Omental fat pad (tissue), 4 donors: ENCODE measurements at places on chromosomes 12 and 14.

DNA sequence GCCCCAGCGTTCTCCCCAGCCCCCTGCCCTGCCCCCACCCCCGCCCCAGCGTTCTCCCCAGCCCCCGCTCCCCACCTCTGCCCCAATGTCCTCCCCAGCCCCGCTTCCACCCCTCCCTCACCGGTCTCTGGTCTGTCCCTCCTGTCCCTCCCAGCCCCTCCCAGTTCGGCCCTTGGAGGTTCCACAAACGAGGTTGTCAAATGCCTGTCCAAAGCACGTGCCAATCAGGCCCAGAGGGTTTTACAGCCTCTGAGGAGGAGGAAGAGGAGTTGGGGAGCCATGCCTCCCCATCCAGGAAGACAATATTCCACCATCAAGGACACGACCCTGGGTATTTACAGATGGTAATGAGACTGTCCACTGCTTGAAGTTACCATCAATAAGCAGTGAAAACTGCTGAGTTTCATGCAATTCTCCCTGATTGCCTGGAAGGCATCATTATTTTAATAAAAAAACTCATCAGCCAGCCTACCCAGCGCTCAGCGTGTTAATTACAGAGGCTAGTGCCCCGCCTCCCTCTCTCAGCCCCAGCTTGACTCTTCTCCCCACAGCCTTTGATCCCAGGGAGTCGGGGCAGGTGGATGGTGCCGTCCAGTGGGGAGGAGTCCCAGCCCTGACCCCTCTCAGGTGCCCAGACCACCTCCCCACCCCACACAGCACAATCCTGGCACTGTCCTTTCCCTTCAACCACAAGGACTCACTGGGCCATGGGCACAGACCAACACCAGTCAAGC lies 30.6 kb upstream of the C14orf180 start:
- no peak for DNase-seq

- DNase-seq, result no peak
Observed at GRCh38 chr14:52879958-52880357, 70.9 kb downstream of the FERMT2 start.

DNA sequence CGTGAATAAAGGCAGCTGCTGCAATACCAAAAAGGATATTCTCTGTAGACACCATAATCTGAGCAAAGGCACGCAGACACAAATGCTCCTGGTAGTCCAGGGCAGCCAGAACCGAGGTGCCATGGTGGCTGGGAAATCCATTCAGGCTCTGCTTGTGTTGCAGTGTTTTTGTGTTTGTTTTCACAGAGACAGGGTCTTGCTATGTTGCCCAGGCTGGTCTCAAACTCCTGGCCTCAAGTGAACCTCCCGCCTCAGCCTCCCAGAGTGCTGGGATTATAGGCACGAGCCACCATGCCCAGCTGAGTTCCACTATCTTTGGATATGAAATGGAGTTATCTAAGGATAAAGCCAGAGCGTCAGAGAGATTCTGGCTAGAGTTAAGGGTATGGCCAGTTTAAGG lies 39.8 kb downstream of the DCAF4 start:
- no peak for DNase-seq

GRCh38 chr12:120116441-120116791 lies at the start of gene RAB35:
Gene RAB35 (minus strand): TSS chr12:120116753. CDS start chr12:120116650, 103 bp downstream.
- DNase-seq, result no peak

DNA sequence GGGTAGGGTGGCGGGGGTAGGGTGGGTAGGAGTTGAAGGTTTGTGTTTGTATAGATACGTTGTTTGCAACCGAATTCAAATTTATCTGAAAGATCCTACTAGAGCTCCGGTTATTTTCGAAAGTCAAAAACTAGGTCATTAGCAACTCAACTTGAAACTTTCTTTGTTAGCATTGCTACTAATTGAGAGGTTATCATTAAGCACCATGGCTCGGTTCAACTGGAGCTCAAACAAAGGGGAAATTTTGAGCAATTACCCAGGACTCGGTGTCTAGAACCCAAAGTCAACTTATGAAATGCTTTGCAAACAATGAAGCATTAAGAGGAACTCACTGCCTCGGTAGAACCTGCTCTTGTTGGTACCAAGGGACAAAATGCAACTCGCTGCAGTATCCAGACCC lies 207.7 kb downstream of the BCAT1 start:
- no peak for DNase-seq

DNA sequence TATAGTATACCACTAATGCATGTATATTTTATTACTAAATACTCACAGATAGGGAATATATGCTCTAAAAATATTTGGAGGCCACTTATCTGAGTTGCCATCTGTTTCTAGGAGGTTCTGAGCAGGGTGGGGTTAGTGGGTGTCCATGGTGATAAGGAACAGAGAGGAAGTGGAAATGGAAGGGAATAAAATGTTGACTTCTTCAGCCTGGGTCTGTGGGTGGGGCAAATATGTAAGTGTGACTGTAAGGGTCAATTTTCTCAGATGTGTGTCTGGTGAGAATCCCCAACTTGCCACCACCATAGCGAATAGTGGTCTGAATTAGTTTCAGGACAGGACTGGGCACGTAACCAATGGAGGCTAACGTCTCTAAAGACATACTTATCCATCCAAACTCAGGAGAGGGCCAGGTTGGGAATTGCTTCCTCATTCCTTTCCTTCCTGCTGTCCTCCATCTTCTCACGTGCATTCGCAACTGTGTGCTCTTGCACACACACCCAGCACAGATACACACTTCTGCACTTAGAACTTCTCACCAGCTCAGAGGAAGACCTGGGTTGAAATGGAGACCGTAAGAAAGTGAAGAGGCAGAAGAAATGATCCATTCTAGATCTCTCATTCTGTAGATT lies 54.2 kb upstream of the GZMB start:
- DNase-seq, result no peak

DNA sequence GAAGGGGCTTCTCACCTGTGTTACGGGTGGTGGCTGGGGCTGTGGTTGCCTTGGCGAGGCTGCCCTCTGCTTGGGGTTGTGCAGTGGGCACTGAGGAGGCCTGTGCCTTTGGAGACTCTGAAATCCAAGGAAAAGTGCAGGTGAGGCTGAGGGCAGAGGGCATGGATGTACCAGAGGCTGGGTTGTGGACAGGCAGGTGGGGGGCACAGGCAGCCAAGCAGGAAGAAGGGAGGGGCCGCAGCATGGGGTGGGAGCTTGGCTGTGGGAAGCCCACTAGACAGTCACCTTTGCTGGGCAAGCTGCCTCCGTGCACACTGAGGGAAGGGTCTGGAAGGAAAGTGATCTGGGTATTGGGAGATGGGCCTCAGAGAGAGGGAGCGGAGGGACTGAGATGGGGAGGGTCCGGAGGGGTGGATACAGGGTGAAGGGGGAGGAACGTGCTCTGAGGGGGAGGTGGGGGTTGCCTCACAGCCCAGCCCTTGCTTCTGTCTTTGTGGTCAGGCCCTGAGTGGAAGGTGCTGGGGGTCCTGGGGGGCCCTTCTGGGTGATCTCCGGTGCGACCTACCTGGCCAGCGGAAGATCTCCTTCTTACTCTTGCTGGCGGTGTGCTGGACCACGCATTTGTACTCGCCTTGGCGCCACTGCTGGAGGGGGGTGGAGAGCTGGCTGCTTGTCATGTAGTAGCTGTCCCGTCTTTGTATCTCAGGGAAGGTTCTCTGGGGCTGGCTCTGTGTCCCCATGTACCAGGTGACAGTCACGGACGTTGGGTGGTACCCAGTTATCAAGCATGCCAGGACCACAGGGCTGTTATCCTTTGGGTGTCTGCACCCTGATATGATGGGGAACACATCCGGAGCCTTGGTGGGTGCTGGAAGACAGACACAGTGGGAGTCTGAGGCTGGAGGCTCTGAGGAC lies 318.7 kb downstream of the TMEM121 start:
- DNase-seq, result no peak

- no peak for DNase-seq
Observed at GRCh38 chr12:20696181-20696905, 1.2 kb downstream of the SLCO1C1 start.

GRCh38 chr12:3962631-3963483 lies 89.7 kb upstream of the PARP11 start:
- no peak for DNase-seq

- no peak for DNase-seq
Observed at GRCh38 chr12:126117502-126117901, 1052.3 kb downstream of the AACS start.

- no peak for DNase-seq
Observed at GRCh38 chr12:62588916-62589315, 122.3 kb downstream of the MON2 start.

- no peak for DNase-seq
Observed at GRCh38 chr12:127925971-127926370, 341.0 kb upstream of the TMEM132C start.

DNA sequence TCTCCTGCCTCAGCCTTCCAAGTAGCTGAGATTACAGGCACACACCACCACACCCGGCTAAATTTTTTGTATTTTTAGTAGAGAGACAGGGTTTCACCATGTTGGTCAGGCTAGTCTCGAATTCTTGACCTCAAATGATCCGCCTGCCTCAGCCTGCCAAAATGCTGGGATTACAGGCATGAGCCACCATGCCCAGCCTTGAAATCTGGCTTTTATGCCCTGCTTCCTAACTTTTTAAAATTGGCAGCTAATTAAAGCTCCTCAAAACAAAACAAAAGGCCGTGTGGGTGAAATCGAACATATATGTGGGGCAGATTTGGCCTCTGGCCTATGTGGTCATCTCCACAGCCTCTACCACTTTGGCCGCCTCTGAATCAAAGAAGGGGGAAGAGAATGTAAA lies 37.9 kb downstream of the KCTD10 start:
- DNase-seq, result no peak

DNA sequence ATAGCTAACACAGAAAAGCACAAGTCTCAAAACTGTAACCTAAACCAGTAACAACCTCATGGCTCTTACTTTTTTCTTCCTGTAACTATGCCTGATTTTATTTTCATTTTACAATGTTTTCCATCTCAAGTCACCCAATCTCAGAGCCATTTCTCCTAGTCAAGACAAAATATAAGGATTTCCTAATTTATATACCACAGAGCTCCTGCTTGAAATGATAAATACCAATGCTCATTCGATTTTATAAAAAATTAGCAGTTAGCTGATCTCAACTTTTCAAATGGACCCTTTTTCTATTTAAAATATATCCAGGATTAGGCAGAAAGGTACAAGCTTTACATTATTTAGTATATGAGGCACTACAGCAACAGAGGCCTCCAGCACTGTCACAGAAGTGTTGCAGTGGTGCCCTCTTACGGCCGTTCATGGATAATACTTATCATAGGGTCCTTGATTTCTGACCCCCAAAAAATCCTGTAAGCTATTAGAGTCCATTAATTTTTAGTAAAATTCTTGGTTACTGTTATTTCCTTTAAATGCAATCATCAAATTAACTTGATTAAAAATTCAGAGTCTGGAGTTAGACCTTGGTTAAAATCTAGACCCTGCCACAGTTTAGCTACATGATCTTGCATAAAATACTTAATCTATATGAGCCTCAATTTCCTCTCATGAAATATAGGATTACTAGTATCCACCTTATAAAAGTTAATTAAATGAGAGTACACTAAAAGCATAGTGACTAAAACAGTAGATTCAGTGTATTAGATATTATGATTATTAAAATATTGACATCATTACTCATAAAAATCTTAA lies 68.3 kb downstream of the SEC23A start:
- no peak for DNase-seq

DNA sequence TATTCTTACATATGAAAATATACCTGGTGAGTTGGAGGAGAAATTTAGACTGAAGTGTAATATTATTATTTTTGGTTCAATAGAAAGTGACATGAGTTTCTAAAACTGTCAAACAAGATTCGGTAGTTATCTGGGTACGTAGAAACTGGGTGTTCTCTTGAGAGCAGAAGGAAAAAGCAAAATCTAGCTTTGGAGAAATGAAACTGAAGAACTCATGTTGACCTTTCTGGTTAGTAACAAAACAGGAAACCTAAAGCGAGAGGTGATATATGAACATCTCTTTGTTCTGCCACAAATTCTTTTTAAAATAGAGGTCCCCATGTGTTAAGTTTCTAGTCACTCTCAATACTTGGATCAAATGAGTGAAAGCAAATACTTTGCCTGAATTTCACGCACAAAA lies 401.7 kb downstream of the TRHDE start:
- DNase-seq, result no peak

- DNase-seq, result no peak
Observed at GRCh38 chr14:94458096-94458495, 5.5 kb upstream of the SERPINA11 start.

DNA sequence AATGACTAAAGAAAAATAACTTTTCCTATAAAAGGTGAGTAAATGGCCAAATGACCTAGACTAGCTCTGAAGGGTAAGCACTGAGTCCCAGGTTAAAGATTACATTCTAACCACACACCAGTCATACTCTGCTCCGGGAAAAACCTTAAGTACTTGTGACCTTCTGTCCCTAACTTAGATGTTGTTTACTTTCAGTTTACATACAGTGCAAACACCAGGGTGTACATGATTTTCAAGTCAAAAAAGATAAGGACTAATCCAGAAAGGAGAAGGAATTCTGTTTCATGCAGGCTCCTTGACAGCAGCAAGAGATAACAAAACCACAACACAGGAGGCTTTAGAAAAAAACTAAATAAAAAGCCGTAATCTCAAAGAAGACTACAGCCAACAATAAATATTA lies 174.2 kb downstream of the PPM1H start:
- no peak for DNase-seq

DNA sequence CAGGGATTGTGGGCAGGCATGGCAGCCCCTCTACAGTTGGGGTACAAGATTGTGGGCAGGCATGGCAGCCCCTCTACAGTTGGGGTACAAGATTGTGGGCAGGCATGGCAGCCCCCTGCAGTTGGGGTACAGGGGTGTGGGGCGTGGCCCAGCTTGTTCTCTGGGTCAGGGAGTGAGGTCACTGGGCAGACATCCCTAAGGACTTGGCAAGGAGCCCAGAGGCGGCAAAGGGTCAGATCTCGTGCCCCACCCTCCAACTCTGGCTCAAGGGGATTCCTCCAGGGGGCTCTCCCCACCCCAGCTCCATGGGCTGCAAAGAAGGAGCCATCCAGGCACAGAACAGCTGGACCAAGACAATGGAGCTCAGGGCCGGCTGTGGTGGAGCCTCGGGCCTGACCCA lies 25.8 kb upstream of the NUDT14 start:
- no peak for DNase-seq

DNA sequence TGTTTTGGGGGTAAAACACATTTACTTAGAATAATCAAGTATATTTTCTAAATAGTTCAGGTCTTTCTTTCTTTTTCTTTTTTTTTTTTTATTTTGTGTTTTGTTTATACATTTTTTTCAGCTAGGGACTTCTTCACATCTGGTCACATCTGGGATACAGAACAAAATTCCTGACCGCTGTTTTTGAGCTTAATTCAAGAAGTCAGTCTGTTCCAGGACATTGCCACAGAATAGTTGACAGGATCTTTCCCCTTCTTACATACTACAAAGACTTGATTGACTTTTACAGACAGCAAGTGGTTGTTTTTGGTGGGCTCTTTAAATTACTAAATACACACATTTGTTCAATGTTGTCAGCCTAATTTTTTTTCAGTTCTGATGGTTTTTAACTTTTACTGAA lies 41.8 kb upstream of the DCN start:
- DNase-seq, result no peak

- DNase-seq, result no peak
Observed at GRCh38 chr14:92382677-92383076, 59.7 kb downstream of the SLC24A4 start.

- no peak for DNase-seq
Observed at GRCh38 chr12:124778411-124778810, 85.3 kb downstream of the SCARB1 start.
